NCI-H1930 (cell line): ENCODE measurements at places on chromosomes 2 and 18.

DNA sequence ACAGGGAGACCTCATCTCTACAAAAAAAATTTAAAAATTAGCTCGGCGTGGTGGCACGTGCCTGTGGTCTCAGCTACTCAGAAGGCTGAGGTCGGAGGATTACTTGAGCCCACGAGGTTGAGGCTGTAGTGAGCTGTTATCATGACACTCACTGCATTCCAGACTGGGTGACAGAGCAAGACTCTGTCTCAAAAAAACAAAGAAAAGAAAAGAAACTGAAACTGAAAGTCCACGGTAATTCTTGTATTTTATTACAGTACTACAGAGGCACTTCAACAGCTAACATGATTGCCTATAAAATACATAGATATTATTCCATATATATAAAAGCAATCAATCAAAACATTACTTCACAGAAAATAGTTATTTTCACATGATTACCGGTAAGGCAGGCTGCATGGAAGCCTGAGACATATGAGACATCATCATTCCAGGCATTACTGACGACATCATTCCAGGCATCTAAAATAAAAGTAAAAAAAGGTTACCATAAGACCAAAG, 23.1 kb downstream of the PRPF40A start:
- DNase-seq, result no peak

GRCh38 chr18:45571714-45572113, 43.6 kb upstream of the SLC14A2 start:
- DNase-seq, result no peak

DNA sequence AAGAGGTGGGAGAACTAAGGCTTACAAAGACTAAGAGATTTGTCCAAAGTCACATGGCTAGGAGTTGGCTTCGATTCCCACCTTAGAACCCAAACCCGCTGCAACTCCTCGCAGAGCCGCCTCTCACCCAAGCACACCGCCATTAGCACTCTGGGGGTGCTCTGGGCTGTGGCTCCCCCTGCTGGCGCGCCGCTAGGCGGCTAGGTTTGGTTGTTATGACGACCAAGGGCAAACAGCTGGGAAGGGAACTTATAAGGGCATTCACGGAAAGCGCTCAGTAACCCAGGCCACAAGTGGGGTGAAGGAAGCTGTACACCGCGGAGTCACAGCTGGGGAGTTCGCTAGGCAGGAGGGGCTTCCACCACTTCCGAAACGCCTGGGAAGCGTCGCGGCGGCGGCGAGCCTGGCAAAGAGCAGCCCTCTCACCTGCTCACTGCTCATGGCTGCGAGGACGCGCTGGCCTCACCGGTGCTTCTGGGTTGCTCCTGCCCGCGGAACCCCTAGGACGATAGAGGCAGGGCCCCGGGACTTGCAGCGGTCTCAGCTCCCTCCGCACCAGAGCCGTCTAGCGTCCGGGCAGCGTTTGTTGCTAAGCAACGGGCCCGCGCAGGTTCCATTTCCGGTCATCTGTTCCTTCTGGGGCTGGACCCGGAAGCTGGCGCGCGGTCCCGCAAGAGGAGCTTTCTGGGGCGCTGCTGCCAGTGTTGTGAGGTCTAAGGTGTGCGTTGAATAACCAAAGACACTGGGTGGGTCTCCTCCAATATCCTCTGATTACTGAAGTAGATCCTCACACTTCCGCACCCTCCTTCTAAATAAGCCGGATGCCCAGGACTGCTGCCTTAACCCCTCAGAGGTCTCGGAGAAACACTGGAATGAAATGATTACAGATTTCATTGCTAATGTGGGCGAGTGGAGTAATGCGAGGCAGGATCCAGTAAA, at the start of gene DNAH7:
TSS of gene DNAH7 (minus strand) at position 567 of the 939 bp plus-strand sequence. CDS start at position 441, 126 bp downstream.
- peak; percentile 82 for DNase-seq

GRCh38 chr18:51997129-51997528, 342.9 kb upstream of the DCC start:
- no peak for DNase-seq

DNA sequence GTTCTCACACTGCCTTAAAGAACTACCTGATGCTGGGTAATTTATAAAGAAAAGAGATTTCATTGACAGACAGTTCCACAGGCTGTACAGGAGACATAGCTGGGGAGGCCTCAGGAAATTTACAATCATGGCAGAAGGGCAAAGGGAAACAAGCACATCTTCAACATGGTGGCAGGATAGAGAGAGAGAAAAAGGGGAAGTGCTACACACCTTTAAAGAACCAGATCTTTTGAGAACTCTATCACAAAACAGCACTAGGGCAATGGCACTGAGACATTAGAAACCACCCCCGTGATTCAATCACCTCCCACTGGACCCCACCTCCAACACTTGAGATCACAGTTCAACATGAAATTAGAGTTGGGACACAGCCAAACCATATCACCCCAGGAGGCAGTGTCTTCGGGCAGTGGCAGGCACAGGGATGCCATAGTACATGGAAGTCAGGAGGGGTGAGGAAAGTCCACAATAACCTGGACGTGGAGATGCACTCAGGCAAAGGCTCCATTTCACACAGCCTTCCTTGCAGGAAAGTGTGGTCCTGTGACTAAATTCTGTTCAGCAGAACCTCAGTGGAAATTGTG, 120.4 kb upstream of the SERPINE2 start:
- DNase-seq, result no peak
